HS-5 (cell line): ENCODE measurements at places on chromosomes 11 and 22.

- no peak for DNase-seq
Observed at GRCh38 chr11:60939855-60940254, 12.1 kb downstream of the SLC15A3 start.

- no peak for DNase-seq
Observed at GRCh38 chr11:11427542-11427941, 74.5 kb upstream of the CSNK2A3 start.

DNA sequence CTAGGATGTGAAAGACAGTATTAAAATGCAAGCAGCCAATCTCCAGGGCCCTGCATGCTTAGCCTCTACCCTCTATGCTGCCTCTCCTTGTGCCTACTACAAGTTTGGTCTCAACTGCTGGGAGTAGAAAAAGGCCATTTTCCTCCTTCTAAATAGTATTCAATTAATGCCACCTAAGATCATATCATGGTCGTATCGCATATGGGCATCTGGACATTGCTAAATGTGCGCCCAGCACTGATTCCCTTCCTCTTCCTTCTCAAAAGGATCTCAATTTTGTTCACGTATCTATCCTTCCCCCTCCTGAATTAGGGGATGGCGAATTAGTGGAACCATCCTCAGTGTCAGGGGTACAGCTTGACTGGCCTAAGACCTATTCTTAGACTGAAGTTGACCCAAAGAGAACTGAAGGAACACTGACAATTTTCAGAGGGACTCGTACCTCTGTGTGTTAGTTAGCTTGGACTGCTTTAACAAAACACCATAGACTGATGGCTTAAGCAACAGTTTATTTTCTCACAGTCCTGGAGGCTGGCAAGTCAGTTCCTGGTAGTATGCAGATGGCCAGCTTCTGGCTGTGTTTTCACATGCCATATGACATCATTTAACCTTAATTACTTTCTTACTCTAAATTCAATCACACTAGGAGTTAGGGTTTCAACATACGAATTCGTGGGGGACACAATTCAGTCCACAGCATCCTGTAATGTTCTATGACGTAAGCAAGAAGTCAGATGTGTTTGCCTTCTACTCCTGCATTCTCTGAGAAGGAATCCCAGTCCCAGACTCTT is 8.5 kb upstream of the NUP50 start:
- no peak for DNase-seq

DNA sequence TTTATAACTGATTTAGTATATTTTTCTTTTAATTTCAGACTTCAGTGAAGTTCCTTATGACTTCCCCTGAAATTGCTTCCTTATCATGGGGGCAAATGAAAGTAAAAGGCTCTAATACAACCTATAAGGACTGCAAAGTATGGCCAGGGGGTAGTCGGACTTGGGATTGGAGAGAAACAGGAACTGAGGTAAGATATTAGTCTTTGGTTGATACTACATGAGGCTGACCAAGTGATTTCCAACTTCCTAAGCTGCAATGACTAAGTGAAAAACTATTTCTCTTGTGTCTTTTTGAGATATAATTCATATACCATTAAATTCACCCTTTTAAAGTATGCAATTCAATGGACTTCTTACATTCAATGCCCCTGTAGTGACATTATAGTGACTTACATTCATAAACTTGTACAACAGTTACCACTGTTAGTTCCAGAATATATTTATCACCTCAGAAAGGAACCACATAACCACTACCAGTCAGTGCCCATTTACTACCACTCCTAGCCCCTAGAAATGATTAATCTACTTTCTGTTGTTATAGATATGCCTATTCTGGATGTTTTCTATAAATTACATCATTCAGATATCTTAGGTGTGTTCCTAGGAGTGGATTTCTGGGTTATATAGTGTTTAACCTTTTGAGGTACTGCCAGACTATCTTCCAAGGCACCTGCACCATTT is 21.6 kb downstream of the AAMDC start:
- no peak for DNase-seq

GRCh38 chr11:111541254-111542061 is 938 bp downstream of the LAYN start:
- DNase-seq = no peak

DNA sequence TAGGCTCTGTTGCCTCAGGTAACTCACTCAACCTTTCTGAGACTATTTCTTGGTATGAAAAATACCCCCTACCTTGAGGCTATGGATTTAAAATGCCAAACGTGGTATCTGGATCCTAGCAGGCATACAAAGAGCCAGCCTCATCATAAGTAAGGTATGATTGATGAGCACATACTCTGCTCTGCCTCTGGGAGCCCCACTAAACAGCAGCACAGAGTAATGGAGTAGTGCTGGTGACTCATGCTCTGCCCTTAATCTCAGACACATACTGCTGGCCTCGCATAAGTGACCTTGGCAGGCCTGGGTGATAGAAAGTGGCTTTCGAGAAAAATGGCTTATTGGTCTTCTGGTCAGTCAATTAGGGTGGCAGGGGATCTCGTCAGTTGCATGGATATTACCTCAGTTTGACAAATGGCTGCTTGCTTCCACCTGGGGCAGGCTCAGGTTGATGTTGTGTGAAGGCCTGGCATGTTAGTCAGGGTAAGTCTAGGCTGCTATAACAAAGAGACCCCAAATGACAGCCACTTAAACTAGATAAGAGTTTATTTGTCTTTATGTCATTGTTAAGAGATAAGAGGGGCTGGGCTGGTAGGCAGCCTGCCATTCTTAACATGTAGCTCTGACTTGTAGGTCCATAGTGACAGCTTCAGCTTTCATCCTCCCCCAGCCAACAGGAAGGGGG is 15.2 kb upstream of the SLC6A5 start:
- DNase-seq = no peak

GRCh38 chr22:36585841-36586240 is 56.9 kb upstream of the EIF3D start:
- DNase-seq = no peak

DNA sequence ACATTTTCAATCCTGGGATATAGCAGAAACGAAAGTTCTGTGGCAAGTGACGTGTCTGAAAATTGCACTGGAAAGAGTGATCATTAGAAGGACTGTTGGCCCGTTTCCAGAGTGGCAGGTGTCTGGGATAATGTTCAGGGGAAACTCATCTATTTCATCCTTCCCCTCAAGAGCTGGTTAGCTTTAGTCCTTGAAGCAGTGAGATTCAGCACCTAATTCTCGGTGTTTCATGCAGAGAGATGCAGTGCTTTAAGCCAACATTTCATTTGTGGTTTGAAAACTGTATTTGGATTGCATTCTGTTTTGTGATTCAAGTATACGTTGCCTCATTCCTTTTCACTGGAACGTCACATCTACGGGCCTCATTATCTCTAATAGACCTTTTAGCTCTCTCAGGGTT is 205.0 kb upstream of the RAG2 start:
- no peak for DNase-seq

- DNase-seq = peak; percentile 18
Observed at GRCh38 chr11:78253797-78254196, 65.1 kb downstream of the USP35 start.

DNA sequence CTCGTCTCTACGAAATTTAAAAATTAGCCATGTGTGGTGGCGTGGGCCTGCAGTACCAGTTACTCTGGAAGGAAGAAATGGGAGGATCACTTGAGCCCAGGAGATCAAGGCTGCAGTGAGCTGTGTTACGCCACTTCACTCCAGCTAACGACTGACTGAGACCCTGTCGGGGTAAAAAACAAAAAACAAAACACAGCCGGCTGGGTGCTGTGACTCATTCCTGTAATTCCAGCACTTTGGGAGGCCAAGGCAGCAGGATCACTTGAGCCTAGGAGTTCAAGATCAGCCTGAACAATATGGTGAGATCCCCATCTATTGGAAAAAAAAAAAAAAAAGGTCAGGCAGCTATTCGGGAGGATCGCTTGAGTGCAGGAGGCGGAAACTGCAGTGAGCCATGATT is 2.4 kb downstream of the PAFAH1B2 start:
- no peak for DNase-seq

GRCh38 chr22:45553351-45554039 is 50.8 kb downstream of the FBLN1 start:
- no peak for DNase-seq

GRCh38 chr22:27462190-27462589 is 339.4 kb downstream of the MN1 start:
- DNase-seq = no peak

GRCh38 chr11:93536101-93536861 is 6.9 kb downstream of the SMCO4 start:
- no peak for DNase-seq

- peak; percentile 14 for DNase-seq
Observed at GRCh38 chr22:45211848-45212247, 28.8 kb downstream of the KIAA0930 start.

GRCh38 chr11:75195167-75195962 is 44.5 kb downstream of the SLCO2B1 start:
- DNase-seq = no peak

- no peak for DNase-seq
Observed at GRCh38 chr11:92224407-92225124, at the start of gene FAT3. Gene FAT3 (plus strand): TSS chr11:92224818. CDS start chr11:92352113, 127,295 bp downstream.

DNA sequence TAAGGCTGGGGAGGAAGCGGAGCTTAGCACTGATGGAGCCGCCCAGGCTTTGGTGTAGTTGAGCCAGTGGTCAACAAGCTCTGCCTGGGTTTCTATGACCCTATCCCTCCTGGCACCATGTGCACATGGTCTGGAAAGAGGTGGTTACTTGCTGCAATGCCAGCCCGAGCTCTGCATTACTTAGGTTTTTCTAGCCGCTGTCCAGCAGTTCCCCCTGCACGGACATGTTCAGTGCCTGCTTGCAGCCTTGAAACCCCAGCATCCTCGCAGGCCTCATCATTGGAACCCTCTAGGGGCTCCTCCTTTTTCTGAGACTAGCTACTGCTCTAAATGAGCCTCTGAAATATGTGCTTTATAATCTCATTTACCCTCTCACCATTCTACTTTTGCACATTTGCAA is 16.6 kb downstream of the CNTF start:
- DNase-seq = no peak

DNA sequence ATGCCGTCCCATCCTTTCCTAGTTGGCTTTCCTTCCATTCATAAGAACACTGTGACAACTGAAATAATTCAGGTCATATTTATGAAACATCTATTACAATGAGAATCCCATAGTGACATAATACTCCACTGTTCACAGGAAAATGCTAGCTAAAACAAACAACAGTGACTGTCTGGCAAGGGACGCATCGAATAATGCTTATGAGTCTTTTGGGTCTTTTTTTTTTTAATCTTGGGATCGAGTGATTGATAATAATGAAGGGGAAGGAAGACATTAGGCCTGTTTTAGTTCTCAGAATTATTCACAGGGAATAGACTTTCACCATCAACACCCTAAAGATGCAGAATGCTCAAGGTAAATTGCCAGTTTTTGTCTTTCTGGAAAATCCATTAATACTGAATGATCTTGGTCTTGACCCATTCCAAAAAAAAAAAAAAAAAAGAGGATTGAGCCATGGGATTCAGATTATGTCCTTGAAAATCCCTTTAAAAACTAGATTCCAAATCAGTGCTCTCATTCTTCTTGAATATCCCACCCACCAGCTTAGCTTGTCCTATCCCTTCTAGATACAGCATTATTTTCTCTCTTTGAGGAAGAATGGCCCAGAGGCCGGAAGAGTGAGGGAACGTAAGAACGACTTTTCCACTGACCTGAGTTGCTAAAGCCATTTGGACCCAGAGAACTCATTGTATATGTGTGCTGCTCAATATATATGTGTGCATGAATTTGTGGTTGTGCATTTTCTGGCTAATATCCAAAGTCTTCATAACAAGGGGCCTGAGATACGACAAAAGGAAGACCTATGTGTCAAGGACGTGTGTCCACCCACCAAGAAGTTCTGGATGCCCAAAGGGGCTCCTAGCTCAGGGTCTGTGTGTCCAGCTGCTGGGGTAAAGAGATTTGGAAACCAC is 35.2 kb upstream of the CREB3L1 start:
- no peak for DNase-seq

DNA sequence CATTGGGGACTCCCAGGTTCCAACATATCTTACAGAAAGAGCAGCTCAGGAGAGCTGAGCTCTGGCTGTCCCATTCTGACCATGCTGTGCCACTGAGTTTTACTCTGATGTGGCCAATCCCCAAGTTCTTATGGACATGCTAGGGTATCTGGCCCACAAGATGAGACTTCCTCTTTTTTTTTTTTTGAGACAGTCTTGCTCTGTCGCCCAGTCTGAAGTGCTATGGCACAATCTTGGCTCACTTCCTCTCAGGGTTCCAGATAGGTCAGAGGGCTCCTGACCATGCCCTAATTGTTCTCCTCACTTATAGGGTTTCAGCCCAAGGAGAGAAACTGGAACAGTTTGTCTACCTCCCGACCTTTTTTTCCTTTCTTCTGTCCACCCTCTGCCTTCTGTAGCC is 152.3 kb upstream of the CCDC90B start:
- no peak for DNase-seq

DNA sequence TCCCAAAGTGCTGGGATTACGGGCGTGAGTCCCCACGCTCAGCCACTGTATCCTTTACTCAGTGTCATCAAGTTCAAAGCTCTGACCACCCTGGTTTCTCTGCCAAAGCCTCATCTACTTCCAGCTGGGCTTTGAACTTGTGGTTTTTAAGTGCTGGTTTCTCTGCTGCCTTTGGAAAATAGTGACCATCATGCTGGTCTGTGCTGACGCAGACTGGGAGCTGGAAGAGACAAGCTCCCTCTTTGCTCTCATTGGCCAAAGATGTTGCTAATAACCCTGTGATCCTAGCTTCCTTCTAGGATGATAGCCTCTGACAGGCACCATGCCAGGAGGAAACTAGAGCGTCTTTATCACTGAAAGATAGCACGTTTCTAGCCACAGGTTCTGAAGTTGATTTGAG is 62.4 kb downstream of the ALX4 start:
- no peak for DNase-seq

DNA sequence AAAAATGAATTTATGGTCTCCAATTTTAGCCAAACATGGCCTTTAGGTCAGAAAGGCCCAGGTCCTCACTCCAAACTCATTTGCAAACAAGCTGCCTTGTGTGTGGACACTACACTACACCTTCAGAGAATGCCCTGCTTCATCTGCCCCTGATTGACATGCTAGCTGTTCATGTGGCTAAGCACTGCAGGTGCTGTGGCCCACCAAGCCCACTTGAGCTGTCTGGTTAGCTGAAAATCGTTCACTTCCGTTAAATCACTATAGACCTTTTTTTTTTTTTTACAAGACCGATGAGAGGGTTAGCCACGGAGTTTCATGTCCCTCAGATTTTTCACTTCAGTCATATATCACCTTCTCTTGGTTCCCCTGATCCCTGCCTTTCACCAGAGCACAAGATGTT is 39.3 kb downstream of the NF2 start:
- no peak for DNase-seq

DNA sequence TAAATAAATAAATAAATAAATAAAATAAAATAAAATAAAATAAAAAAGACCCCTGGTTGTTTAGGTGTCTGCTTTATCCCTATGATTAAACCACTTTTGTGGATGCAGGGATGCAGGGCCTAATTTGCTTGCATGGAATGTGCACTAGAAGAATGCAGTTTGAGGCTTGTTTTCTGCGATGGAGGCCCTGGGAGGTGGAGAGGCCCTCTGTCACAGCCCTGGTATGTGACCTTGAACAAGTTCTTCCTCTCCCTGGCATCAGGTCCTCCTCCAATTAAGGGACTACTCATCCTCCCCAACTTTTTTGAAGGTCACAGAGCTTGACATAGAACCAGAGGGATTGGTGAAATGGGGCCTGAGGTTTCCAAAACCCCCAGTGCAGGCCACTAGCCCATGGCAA is 22.7 kb downstream of the KCNJ4 start:
- DNase-seq = no peak
